ENCODE measurements at places on chromosomes 6 and 20.

GRCh38 chr20:25014816-25015215, 22.3 kb upstream of the APMAP start:
- DNase-seq, result no peak

DNA sequence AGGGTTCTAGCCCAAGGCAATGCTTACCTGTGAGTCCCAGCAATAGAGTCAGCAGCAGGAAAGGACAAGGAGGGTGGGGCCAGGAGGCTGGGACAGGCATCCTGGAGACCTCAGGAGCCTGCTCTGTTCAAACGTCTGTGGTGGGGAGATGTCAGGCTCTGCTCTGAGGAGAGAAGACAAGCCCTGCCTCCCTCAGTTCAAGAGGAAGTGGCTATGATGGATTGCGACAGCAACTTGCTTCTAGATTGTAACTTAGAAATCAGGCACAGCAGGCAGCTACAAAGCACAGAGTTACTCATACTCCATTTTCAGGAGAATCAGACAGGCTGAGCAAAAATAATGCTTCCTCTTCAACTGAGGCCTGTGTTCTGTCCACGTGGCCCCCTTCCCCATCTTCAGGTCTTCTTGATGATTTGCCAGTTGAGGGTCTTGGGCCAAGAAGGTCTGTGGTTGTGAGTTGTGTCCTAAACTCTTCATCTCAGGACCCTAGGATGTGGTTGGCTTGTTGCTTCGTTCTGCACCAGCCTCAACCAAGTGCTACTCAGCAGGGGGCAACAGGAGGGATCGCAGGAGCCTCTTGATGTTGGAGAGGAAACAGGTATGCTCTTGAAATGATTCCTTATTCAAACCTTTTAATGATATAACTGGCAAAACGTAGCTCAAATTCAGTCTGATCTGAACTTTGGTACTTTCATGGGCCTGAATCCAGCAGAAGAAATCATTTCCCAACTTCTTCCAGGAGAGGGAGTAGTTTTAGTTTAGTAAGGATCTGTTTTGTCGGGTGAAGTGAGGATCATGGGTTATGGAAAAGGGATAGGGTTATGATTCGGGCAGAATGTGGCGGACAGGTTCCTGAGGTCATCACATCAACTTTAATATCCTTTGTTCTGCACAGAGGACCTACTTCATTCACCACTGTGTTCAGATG, 31.0 kb downstream of the SIRPB1 start:
- DNase-seq, result no peak

DNA sequence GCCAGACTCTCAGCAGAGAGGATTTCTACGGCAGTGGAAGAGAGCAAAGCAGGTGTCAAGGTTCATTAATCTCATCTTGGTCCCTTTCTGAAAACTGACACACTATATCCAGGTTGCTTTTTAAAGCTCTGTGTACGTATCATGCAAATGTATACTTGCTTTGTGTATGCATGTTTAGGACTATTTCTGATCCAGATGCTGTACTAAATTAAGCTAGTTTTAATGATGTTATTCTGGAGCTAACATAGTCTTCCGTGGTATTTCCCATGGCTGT, 59.2 kb upstream of the SNX9 start:
- no peak for DNase-seq

GRCh38 chr6:133393891-133394290, 152.7 kb downstream of the EYA4 start:
- no peak for DNase-seq

DNA sequence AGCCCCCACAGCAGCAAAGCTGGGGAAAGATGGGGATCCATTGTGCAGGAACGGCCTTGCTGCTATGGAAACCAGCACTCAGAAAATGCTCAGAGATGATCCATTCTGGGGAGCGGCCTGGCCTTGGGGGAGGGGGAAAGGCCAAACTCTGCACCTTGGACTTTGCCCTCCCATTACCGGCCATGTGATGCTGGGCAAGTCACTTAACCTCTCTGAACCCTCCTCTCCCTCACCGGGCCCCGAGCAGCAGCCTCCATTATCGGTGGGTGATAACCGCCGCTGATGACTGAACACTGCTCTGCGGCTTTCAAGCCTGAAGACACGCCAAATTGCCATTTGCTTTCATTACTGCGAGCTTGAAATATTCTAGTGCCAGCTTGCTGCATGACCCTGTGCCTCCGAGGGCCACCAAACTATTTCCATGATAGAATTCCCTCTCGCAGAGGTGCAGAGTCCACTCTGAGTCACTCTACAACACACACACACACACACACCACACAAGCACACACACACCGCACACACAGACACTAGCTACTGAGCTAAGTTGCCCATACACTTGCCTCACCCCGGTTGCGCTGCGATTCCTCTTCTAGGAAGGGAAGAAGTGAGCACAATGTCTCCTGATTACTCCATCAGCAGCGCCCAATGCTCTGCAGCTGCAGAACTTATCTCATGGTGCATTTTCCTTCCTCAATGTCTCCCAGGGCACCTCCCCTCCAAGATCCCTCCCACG, 20.6 kb upstream of the SIRPA start:
- no peak for DNase-seq

GRCh38 chr6:35142588-35143569, 1.7 kb upstream of the TCP11 start:
- DNase-seq, result no peak

All from stimulated activated CD4-positive, alpha-beta T cell treated with anti-CD3 and anti-CD28 coated beads, Interleukin-1b, Interleukin-23, amount 100 ng/mL, for 1 hour (primary cell).